ENCODE measurements at places on chromosomes 12 and 14. TPM values are rescaled to one million over a fixed set of nuclear protein-coding genes. Genes with fewer than 3 reads are reported as not detected.

The TMEM63C gene
- total RNA-seq, result not detected

The PRB2 gene
- not detected for total RNA-seq

The PRKD1 gene
- total RNA-seq, result 23.1 TPM

The FAM181A gene
- not detected for total RNA-seq

The SLCO1B1 gene
- total RNA-seq, result not detected

The RESF1 gene
- 20.0 TPM for total RNA-seq

The CIPC gene
- 12.8 TPM for total RNA-seq

The TSHR gene
- total RNA-seq, result not detected

The TSPAN19 gene
- 0.06 TPM for total RNA-seq

The RAB5B gene
- 60.3 TPM for total RNA-seq

The CACNA2D4 gene
- not detected for total RNA-seq

The ANKRD33 gene
- not detected for total RNA-seq

The TGM1 gene
- 2.5 TPM for total RNA-seq

The B3GNT4 gene
- 0.06 TPM for total RNA-seq

The AQP5 gene
- not detected for total RNA-seq

The LRP1-AS gene
- total RNA-seq, result not detected

The ADSS1 gene
- 2.5 TPM for total RNA-seq

The LYZ gene
- total RNA-seq, result not detected

The NTN4 gene
- total RNA-seq, result 17.6 TPM

The USP44 gene
- total RNA-seq, result not detected

The TRIP11 gene
- 35.2 TPM for total RNA-seq

The TMEM179 gene
- total RNA-seq, result not detected

The SPIC gene
- not detected for total RNA-seq

The ACRBP gene
- total RNA-seq, result 0.32 TPM

The DPY19L2 gene
- 8.5 TPM for total RNA-seq

The KIF26A gene
- total RNA-seq, result under 0.01 TPM

The ACOT6 gene
- total RNA-seq, result not detected

The STON2 gene
- total RNA-seq, result 44.5 TPM

The FAR2 gene
- 0.13 TPM for total RNA-seq

The TPH2 gene
- total RNA-seq, result not detected

The DBX2 gene
- total RNA-seq, result not detected

Data from LHCN-M2 (cell line).